Foreskin keratinocyte (primary cell): ENCODE measurements at places on chromosomes 13 and 19. TPM values are rescaled to one million over a fixed set of nuclear protein-coding genes. Genes with fewer than 3 reads are reported as not detected.

UQCR11 gene
- 87.3 and 109 TPM in 2 replicates for total RNA-seq

ZBTB32 gene
- total RNA-seq: not detected in 2 replicates

RXFP2 gene
- not detected in 2 replicates for total RNA-seq

ZNF333 gene
- total RNA-seq: 2.8 and 4.0 TPM in 2 replicates

TMEM190 gene
- not detected in 2 replicates for total RNA-seq

NLRP12 gene
- total RNA-seq: not detected in 2 replicates

KLK2 gene
- total RNA-seq: not detected in 2 replicates

CFAP97D2 gene
- total RNA-seq: not detected in 2 replicates

RASIP1 gene
- 11.3 and 12.6 TPM in 2 replicates for total RNA-seq

ZNF555 gene
- total RNA-seq: 4.3 and 4.4 TPM in 2 replicates

TEX101 gene
- total RNA-seq: not detected in 2 replicates

JSRP1 gene
- 0.17 TPM in 1 of 2 replicates, not detected in the other for total RNA-seq

IL11 gene
- 3.7 and 5.8 TPM in 2 replicates for total RNA-seq

VWA8 gene
- total RNA-seq: 15.0 and 15.8 TPM in 2 replicates

ZNF665 gene
- 1.2 and 2.0 TPM in 2 replicates for total RNA-seq

FAM187B gene
- not detected in 2 replicates for total RNA-seq

CATSPERD gene
- total RNA-seq: not detected in 2 replicates

LRRC63 gene
- total RNA-seq: not detected in 2 replicates

ATP1A3 gene
- total RNA-seq: 0.14 TPM in 1 of 2 replicates, not detected in the other

MEDAG gene
- total RNA-seq: not detected in 2 replicates

GPR18 gene
- total RNA-seq: not detected in 2 replicates

CYP2A7 gene
- not detected in 2 replicates for total RNA-seq

KLK4 gene
- not detected in 2 replicates for total RNA-seq

CCL25 gene
- total RNA-seq: not detected in 2 replicates

ZNF85 gene
- total RNA-seq: 8.2 and 8.9 TPM in 2 replicates

SLC8A2 gene
- total RNA-seq: 0.07 and 0.34 TPM in 2 replicates

PBX4 gene
- total RNA-seq: 1.9 and 2.3 TPM in 2 replicates
